ENCODE measurements at places on chromosomes 7 and 10. TPM values are rescaled to one million over a fixed set of nuclear protein-coding genes. Genes with fewer than 3 reads are reported as not detected.

The GIMAP4 gene
- 37.9 TPM for total RNA-seq

GRCh38 chr10:11293332-11293731 is 275.7 kb downstream of the CELF2 start:
- DNase-seq: no peak

DNA sequence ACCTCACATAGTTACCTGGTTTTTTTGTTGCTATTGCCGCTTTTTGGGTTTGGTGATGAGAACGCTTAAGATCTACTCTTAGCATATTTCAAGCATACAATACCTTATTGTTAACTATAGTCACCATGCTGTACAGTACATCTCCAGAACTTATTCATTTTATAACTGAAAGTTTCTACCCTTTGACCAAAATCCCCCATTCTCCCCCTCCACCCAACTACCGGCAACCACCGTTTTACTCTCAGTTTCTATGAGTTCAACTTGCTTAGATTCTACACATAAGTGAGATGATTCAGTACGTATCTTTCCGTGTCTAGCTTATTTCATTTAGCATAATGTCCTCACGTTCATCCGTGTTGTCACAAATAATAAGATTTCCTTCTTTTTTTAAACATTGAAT is 86.7 kb upstream of the IL6 start:
- no peak for DNase-seq

GRCh38 chr10:72061930-72062329 is 26.4 kb downstream of the SPOCK2 start:
- DNase-seq: no peak
